ENCODE measurements at places on chromosomes 2 and 18.

GRCh38 chr18:58058720-58059119, 14.7 kb downstream of the NEDD4L start:
- DNase-seq: no peak

DNA sequence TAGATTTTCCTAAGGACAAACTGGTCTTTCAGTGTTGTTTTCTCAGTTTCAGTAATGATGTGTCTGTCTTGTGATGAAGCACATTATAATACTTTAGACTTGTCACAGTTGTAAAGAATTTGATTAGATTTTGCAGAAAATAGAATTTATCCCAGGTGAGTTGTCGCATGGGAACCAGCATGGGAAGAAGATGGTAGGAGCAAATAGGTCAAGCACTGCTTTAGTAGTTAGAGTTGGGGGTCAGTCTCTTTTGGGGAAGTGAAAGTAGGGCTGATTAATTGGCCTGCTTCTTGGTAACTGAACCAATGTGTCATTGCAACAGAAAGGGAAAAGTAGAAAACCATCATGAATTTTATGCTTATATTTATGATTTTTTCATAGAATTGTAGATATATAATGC, 153.2 kb upstream of the MYO3B start:
- DNase-seq: no peak

DNA sequence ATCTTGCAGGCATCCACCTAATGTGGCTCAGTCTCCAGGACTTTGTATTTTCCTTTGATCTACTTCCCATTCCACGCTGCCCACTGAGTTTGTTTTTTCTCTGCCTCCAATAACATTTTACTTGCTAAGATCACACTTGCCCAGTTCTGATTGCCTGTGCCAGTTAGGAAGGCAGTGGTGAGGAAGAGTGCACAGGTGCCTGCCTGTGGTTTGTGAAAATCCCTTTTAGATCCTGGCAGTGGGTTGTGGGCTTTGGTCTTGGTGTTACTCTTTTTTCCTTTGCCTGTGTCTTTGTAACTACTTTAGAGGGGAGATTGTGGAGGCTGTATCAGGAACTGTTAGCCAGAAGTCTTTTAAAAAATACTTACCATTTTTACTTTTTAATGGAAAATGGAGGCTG, 36.9 kb upstream of the KCNG2 start:
- no peak for DNase-seq

- DNase-seq: no peak
Observed at GRCh38 chr2:176001281-176001915, 669 bp downstream of the LNPK start.

GRCh38 chr2:105782646-105783045, 37.9 kb downstream of the NCK2 start:
- DNase-seq: no peak

DNA sequence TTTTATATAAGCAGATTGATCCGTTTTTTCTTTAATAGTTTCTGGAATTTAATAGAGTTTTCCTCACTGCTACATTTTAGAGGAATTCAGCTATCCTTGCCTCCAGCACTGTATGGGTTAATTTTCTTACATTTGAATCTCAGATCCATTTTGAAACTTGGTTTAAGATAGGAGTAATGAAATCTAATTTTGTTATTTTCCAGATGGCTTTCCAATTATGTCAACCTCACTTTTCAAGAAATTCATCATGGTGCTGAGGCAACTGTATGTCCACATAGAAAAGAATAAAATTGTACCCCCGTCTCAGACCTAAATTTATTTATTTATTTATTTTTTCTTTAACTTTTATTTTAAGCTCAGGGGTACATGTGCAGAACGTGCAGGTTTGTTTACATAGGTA, 105.1 kb downstream of the EPB41L5 start:
- no peak for DNase-seq

DNA sequence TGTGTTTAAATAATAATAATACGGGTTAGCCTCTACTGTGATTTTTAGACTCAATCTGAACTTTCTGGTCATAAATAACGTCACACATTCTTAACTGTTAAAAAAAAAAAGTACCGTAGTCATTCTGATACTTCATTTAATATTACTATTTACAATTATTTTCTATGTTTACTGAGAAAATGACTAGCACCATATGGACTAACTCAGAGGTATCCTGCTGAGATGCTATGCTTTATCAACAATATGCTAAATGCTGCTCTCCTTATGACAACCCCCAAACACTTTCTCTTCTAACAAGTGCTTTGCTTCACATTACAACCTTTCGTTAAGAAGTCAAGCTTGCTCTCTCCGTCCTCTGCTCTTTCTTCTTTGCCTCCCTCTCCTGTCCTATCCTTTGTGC, 182.1 kb downstream of the AFF3 start:
- DNase-seq: no peak

GRCh38 chr2:121519153-121519552, 11.5 kb upstream of the RNU4ATAC start:
- DNase-seq: no peak

- no peak for DNase-seq
Observed at GRCh38 chr2:196112418-196113034, 43.9 kb upstream of the DNAH7 start.

- DNase-seq: no peak
Observed at GRCh38 chr2:23456881-23457760, 72.1 kb downstream of the KLHL29 start.

- no peak for DNase-seq
Observed at GRCh38 chr2:206990360-206990759, 51.0 kb downstream of the CPO start.

- no peak for DNase-seq
Observed at GRCh38 chr18:46891742-46892214, 25.5 kb downstream of the PIAS2 start.

DNA sequence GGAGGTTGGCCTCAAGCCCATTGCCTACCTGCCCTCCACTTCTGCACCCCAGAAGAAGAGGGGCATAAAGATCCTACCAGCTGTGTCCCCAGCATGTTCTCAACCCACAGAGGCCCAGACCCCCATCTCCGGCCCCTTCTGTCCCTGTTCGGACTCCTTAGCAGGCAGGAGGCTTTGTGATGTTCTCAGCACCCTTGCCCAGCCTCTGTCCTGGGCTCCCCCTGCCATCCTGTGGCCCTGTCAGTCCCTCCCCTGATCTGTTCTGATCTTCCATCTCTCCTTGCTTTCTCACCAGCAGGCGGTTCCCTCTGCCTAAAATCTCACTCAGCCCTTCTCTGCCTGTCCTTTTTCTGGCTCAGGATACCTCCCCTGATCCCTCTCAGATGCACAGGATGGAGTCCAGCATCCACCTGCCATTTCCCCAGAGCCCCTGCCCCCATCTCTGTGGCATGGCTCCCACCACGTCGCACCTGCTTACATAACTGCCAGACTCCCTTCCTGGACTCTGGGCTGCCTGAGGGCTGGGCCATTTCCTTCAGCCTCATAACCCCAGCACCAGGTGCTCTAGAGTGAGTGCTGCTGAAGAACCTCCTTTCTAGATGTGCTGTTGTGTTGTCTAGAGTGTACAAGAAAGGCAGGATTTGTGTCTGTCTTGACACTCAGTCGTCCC, 134.0 kb downstream of the CTIF start:
- DNase-seq: no peak

GRCh38 chr2:70964596-70965386, 13.6 kb upstream of the ANKRD53 start:
- DNase-seq: peak; percentile 81

DNA sequence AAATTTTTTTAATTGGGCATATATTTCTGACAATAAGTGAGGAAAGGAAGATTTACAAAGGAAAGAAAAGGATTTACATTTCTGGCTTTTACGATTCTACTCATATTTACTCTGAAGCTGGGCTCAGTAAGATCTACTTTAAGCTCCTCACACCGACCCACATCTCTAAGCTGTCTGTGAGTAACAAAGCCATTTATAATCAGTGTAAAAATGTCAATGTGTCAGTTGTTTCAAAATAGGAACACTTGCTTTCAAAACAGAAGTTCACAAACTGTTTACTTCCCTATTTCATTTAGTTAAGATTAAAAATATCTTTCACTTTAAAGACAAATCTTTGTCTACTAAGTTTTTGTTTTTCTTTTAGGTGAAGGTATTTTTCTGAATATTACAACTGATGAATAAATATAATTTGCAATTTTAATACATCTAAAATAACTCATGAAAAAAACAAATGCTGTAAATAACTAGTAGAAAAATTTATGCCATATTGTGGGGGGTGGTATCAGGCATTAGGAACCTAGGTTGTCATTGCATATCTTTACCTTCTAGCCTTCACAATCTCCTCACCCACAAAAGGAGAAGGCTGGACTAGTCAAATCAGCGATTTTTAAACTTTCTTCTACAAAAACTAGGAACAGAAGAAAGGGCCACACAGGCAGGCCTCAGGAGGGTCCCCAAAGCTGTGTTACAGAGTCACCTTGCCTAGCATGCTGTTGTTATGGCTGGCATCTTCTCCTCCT, 64.5 kb downstream of the TMEM131 start:
- no peak for DNase-seq

DNA sequence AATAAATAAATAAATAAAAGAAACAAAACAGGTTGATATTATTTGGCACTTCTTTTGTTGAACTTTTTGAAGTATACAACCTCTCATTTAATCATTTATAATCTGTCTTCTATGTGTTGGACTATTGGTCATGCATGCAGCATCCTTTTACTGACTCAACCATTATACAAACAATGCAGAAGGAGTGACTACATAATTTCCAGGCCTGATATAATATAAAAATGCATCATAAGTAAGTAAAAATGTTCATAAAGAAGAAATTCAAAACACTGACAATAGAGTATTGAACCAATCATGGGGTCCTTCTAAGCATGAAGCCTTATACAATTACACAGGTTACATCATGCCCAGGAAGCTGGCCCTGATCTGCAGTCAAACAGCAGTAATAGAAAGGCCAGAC, 141.5 kb upstream of the FN1 start:
- no peak for DNase-seq

GRCh38 chr2:60818272-60818671, 62.2 kb downstream of the PAPOLG start:
- DNase-seq: no peak

DNA sequence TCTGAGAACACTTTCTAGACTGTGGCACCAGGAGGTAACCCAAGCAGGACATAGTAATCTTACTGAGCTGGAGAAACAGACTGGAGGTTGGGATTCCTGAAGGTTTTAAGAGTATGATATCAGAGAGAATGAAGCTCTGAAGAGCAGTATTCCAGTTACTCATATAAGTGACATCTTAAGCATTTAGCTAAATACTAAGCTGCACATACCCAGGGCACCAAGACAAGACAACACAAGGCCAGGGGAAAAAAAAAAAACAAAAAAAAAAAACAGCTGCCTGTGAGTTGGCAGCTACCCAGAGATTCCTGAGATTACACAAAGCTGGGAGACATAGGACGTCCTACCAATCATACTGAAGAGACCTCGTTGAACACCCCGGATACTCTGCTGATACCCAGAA, 175.8 kb downstream of the SRBD1 start:
- no peak for DNase-seq

DNA sequence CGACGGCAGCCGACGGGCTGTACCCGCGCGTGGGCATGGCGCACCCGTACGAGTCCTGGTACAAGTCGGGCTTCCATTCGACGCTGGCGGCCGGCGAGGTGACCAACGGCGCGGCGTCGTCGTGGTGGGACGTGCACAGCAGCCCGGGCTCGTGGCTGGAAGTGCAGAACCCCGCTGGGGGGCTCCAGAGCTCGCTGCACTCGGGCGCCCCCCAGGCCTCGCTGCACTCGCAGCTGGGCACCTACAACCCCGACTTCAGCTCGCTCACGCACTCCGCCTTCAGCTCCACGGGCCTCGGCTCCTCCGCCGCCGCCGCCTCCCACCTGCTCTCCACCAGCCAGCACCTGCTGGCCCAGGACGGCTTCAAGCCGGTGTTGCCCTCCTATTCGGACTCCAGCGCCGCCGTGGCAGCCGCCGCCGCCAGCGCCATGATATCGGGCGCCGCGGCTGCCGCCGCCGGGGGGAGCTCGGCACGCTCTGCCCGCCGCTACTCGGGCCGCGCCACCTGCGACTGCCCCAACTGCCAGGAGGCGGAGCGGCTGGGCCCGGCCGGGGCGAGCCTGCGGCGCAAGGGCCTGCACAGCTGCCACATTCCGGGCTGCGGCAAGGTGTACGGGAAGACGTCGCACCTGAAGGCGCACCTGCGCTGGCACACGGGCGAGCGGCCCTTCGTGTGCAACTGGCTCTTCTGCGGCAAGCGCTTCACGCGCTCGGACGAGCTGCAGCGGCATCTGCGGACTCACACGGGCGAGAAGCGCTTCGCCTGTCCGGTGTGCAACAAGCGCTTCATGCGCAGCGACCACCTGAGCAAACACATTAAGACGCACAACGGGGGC, 2.0 kb downstream of the SP9 start:
- peak; percentile 61 for DNase-seq

DNA sequence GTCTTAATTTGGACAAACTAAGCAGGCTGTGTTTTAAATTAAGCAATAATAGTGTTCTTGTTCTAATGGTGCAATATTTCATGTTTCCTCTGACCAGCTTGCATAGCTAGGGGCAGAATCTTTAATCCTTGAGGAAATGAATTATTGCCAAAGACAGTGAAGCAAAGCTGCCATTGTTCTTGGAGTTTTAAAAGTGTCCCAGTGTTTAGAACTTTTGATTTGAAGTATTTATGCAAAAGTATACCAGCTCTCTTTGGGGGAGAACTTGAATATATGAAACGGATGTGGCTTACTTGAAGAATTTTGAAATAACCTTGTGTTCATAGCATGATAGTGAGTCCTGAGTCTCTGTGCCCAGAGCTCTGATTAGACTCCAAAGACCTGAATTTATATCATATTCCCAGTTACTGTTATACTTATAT, 33.4 kb downstream of the ITGA6 start:
- no peak for DNase-seq

- DNase-seq: no peak
Observed at GRCh38 chr18:22346401-22346952, 71.2 kb downstream of the CTAGE1 start.

GRCh38 chr2:44170311-44170717, 1.6 kb downstream of the PPM1B start:
- DNase-seq: no peak

DNA sequence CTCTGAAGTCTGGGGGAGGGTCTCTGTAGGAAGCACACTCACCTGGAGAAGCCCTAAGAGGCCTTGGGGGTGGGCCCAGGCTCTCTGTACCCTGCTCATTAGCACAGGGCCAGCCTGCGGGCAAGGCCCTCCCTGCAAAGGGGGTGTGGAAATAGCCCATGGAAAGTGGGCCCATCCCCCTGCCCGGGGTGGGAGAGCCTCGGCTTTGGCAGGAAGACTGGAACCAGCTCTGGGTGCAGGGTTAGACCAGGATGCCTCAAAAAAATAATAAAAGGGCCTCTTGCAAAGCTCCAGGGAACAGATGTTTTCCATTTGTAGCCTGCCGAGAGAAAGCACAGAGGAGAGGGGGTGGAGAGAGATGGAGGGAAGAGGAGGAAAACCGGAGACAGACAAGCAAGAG, 98.7 kb downstream of the STPG4 start:
- DNase-seq: no peak

DNA sequence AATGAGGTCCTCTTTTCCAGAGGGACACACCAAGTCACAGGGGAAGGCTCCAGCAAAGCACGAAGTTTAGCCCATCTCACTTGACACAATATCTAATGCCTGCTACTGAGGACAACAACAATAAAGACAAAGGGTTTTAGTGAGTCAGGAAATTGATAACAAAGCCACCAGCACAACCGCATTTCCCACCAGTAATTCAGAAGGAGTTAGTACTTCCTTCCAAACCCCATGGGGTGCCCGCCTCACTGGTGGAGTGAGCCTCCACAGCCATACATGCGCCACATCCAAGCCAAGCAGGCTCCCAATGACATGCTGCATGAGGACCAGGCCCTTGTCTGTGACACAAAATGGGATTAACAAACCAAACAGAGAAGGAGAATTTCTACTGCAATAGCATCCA, 40.1 kb downstream of the MRPL35 start:
- no peak for DNase-seq

GRCh38 chr2:96116424-96116878, at the start of gene ADRA2B:
Gene ADRA2B, minus strand, starts transcription at chr2:96116571. Its CDS starts 422 bp downstream, at chr2:96116149.
- DNase-seq: peak; percentile 44

Data from memory B cell (primary cell).